ENCODE measurements at places on chromosomes 1 and 21. TPM values are rescaled to one million over a fixed set of nuclear protein-coding genes. Genes with fewer than 3 reads are reported as not detected.

Gene SPRR1B
- not detected for total RNA-seq

Gene TXNIP
- total RNA-seq: 453 TPM

DNA sequence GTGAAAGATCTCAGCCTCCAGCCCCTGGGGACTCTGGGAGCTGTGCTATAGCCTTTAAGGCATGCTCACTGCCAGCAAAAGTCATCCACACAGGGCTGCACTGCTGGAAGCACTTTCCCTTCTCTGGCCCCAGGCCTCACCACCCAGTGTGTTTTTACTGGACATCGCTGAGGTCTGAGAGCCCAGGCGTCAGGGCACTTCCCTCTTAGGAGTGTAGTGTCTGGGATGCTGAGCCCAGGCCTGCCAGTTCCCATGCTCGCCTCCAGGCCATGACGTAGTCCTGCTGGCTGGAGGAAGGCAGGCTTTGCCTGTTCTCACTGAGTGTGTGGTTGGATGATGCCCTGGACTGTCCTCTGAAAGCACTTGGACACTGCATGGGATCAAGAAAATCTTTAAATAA, 101.2 kb downstream of the GDAP2 start:
- peak overlapping the region; percentile 52 for H3K27ac ChIP-seq
- no peak overlapping the region for H3K4me3 ChIP-seq
- no peaks in the 10 kb centered on the region for H3K27me3 ChIP-seq

DNA sequence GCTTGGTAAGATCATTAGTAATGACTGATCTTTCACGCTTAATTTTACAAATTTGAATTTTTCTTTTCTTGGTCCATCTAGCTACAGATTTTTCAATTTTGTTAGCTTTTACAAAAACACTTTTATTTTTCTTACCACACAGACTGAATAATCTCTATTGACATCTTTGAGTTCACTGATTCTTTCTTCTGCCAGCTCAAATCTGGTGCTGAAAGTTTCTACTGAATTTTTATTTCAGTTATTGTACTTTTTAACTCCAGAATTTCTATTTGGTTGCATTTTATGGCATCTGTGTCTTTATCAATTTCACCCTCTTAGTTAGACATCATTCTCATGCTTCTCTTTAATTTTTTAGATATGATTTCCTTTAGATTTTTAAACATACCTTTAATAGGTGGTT, 584.7 kb downstream of the LMO4 start:
- no peaks in the 10 kb centered on the region for H3K4me1 ChIP-seq
- no peaks in the 10 kb centered on the region for H3K36me3 ChIP-seq
- no peaks in the 10 kb centered on the region for H3K27me3 ChIP-seq
- H3K27ac ChIP-seq: no peak overlapping the region
- H3K4me3 ChIP-seq: no peak overlapping the region
- DNase-seq: no peak

Gene OR2T12
- not detected for total RNA-seq

GRCh38 chr1:61012341-61012761, 70.0 kb upstream of the NFIA start:
- H3K27me3 ChIP-seq: no peaks in the 10 kb centered on the region
- no peak overlapping the region for H3K27ac ChIP-seq
- no peak overlapping the region for H3K4me3 ChIP-seq
- no peak for DNase-seq
- H3K36me3 ChIP-seq: no peaks in the 10 kb centered on the region

DNA sequence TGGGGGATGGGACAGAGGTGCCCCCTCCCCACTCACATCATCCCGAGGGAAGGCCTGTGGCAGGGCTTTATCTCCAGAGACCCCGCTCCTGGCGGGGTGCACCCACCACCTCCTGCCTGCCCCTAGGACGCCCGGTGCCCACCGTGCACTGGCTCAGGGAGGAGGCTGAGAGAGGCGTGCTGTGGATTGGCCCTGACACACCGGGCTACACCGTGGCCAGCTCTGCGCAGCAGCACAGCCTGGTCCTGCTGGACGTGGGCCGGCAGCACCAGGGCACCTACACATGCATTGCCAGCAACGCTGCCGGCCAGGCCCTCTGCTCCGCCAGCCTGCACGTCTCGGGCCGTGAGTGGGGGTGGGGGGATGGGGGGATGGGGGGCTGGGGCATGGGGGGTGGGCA, 71.7 kb downstream of the TRIM11 start:
- peaks cover 68% of the 10 kb centered on the region for H3K36me3 ChIP-seq
- H3K27me3 ChIP-seq: no peaks in the 10 kb centered on the region
- H3K4me3 ChIP-seq: no peak overlapping the region
- no peak overlapping the region for H3K27ac ChIP-seq

Gene SLC39A1
- total RNA-seq: 30.5 TPM

DNA sequence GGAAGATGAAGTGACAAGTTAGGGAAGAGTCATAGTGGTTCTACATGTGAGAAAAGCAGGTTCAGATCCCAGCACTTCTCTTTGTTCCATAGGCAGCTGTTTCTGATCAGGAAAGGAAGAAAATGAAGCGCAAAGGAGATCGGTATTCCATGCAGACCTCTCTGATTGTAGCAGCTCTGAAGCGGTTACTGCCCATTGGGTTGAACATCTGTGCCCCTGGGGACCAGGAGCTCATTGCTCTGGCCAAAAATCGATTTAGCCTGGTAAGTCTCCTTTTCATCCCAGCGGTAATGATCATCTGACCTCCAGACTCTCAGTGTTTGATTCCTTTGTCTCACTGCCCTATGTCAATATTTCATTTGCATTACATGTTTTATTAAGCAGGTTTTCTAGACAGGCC, 173.6 kb downstream of the ZP4 start:
- H3K4me1 ChIP-seq: no peaks in the 10 kb centered on the region
- DNase-seq: no peak
- no peak overlapping the region for H3K4me3 ChIP-seq
- no peaks in the 10 kb centered on the region for H3K27me3 ChIP-seq
- no peaks in the 10 kb centered on the region for H3K36me3 ChIP-seq
- no peak overlapping the region for H3K27ac ChIP-seq

GRCh38 chr1:230463760-230464159, 37.6 kb upstream of the PGBD5 start:
- H3K36me3 ChIP-seq: no peaks in the 10 kb centered on the region
- H3K27ac ChIP-seq: no peak overlapping the region
- H3K27me3 ChIP-seq: no peaks in the 10 kb centered on the region
- no peak overlapping the region for H3K4me3 ChIP-seq
- DNase-seq: no peak
- H3K4me1 ChIP-seq: no peaks in the 10 kb centered on the region

Gene LIN28A
- total RNA-seq: not detected

- H3K36me3 ChIP-seq: no peaks in the 10 kb centered on the region
- peaks cover 3% of the 10 kb centered on the region for H3K27me3 ChIP-seq
- no peak overlapping the region for H3K27ac ChIP-seq
- peaks cover 9% of the 10 kb centered on the region for H3K4me1 ChIP-seq
- no peak overlapping the region for H3K4me3 ChIP-seq
Measured at GRCh38 chr1:209988706-209989105, 50.7 kb downstream of the SYT14 start.

DNA sequence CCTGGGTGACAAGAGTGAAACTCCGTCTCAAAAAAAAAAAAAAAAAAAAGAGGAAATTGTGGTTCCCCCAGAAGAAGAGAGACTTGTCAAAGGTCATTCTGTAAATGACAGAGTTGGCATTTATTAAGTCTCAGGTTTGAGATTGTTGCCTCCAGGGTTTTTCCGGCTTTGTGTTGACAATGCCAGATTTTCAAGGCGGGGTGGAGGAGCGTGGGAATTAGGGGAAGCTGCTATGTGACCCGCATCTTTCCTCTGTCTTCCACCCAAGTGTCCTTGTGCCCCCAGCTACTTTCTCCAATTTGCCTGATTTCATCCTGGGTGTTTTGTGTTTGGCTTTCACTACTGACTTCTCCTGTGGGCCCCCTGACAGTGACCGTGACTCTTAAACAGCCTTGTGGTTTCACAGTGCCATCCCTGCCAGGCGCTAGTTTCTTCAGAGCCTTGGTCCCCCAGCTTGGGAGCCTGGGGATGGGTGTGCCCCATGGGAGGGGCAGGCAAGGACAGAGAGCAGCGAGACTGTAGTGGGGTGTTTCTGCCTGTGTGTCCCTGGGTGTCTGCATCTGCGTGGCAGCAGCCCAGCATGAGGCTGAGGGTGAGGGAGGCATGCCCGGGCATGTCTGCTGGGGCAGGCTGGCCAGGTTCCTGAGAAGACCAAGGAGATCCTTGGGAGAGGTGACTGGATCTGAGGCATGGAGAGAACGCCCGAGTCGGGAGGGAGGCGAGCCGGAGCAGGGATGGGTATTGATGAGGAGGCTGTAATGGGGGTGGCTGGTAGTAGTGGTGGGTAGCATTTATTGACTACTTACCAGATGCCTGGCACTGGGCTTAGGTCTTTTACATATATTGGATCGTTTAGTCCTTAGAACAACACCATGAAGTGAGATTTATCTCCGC, 46.3 kb downstream of the IER5 start:
- peaks cover 18% of the 10 kb centered on the region for H3K4me1 ChIP-seq
- H3K36me3 ChIP-seq: no peaks in the 10 kb centered on the region
- no peaks in the 10 kb centered on the region for H3K27me3 ChIP-seq
- DNase-seq: no peak

Gene IFNLR1
- 0.72 TPM for total RNA-seq

Gene MAEL
- 2.8 TPM for total RNA-seq

DNA sequence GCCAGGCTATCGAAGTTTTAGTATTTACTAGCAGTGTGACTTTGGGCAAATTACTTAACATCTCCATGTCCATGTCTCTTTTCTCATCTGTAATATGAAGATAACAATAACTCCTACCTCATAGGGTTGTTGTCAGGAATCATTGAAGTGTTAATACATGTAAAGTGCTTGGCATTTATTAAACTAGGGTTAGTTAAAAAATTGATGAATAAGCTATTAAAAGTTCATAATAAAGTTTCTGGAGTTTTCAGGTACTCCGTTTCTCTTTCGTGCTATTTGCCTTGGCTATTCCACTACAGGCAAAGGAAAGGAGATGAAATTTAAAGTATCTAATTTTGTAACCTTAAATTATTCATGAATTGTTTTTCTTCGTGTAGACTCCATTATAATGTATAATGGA, 16.7 kb downstream of the LRRC8D start:
- DNase-seq: no peak
- H3K36me3 ChIP-seq: no peaks in the 10 kb centered on the region
- H3K27ac ChIP-seq: peak overlapping the region; percentile 4
- peaks cover 13% of the 10 kb centered on the region for H3K4me1 ChIP-seq
- H3K4me3 ChIP-seq: no peak overlapping the region

DNA sequence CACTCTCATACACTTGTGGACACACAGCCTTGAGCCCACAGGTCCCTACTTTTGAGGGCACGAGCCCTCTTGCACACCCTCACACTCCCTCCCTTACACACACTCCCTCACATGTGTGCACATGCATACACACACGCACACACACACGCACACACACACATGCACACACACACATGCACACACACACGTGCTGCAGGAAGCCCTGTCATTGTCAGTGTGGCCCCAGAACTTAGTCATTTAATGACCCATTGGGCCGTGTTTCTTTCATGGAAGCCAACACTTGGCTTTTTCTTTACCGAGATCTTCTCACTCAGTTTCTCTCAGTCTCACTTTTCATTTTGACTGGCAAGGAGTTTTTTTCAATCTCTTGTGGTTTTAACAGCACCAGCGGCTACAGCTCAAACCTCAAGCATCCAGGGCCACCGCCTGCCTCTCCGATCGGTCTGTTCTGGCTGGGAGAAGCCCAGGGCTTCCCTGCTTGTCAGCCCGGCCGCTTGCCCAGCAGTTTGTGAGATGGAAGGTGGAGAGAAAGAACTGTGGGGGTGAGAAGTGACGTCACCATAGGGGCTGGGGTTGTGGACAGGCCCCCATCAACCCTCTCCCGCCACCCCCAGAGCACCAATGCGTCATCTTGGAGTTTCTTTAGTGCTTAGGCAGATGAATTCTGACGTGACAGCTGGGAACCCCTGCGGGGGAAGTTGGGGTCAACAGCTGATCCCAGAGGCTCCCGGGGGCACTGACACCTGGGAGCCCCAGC, 15.8 kb upstream of the TNFRSF8 start:
- no peak overlapping the region for H3K27ac ChIP-seq
- DNase-seq: no peak
- no peaks in the 10 kb centered on the region for H3K36me3 ChIP-seq
- H3K4me1 ChIP-seq: peaks cover 23% of the 10 kb centered on the region
- no peaks in the 10 kb centered on the region for H3K27me3 ChIP-seq

DNA sequence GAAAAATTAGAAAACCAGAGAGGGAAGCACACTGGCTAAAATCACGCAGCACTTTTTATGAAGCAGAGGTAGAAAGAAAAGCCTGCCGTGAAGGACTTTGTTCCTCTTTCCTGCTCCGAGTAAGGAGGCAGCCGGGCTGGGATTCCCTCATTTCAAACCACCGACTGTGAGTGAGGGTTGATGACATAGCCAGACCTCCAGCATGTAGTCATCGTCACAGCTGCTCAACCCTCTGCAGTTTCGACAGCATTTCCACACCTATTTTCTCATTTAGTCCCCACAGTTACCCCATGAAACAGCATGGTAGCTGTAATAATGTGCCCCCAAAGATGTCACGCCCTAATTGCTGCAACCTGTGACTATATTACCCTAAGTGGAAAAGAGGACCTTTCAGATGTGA, 35.3 kb downstream of the FCRL5 start:
- no peaks in the 10 kb centered on the region for H3K4me1 ChIP-seq
- H3K27me3 ChIP-seq: no peaks in the 10 kb centered on the region
- H3K4me3 ChIP-seq: no peak overlapping the region
- H3K36me3 ChIP-seq: no peaks in the 10 kb centered on the region
- no peak overlapping the region for H3K27ac ChIP-seq

- no peak for DNase-seq
- no peaks in the 10 kb centered on the region for H3K36me3 ChIP-seq
- no peak overlapping the region for H3K27ac ChIP-seq
- no peak overlapping the region for H3K4me3 ChIP-seq
Measured at GRCh38 chr21:14591882-14592281, 45.8 kb upstream of the SAMSN1 start.

DNA sequence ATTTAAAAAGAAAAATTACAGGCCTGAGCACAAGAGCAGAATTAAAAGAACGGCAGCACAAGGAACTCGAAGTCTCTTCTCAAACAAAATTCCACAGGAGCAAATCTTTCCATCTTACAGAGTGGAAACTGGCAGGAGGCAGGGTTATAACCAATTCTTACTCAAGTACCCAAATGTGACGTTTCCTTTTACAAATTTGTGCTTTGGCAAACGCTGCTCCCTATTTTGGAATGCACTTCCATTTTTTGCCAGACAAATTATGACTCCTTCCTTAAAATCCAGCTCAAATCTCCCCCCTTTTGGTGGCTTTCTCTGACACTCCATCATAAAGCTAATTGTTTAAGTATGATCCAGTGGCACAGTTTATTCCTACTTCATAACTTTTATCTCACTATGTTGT, 7.8 kb downstream of the ERI3 start:
- peaks cover 5% of the 10 kb centered on the region for H3K36me3 ChIP-seq
- no peaks in the 10 kb centered on the region for H3K27me3 ChIP-seq
- peaks cover 16% of the 10 kb centered on the region for H3K4me1 ChIP-seq
- DNase-seq: no peak
- H3K27ac ChIP-seq: no peak overlapping the region

GRCh38 chr1:115377411-115377810, 39.4 kb upstream of the NGF start:
- no peaks in the 10 kb centered on the region for H3K36me3 ChIP-seq
- no peak overlapping the region for H3K27ac ChIP-seq
- H3K27me3 ChIP-seq: no peaks in the 10 kb centered on the region
- no peak overlapping the region for H3K4me3 ChIP-seq
- no peaks in the 10 kb centered on the region for H3K4me1 ChIP-seq
- DNase-seq: no peak

Gene KRTAP11-1
- not detected for total RNA-seq

Gene ZBTB8A
- total RNA-seq: 15.4 TPM

Gene GREM2
- total RNA-seq: 7.9 TPM

Gene KCNT2
- 32.3 TPM for total RNA-seq

Gene KRTAP13-2
- total RNA-seq: not detected
